ENCODE measurements at places on chromosomes 3 and 15. TPM values are rescaled to one million over a fixed set of nuclear protein-coding genes. Genes with fewer than 3 reads are reported as not detected.

PCSK6 gene
- 0.28 TPM for total RNA-seq

HIGD2B gene
- 0.28 TPM for total RNA-seq

TPM1 gene
- total RNA-seq, result 7.9 TPM

IRAK2 gene
- total RNA-seq, result 1.6 TPM

PTX3 gene
- total RNA-seq, result 0.16 TPM

EPHA3 gene
- total RNA-seq, result not detected

TRIM42 gene
- total RNA-seq, result not detected

SLC25A38 gene
- total RNA-seq, result 44.7 TPM

C3orf52 gene
- total RNA-seq, result 2.7 TPM

UACA gene
- 1.5 TPM for total RNA-seq

RHCG gene
- not detected for total RNA-seq

SUSD5 gene
- total RNA-seq, result not detected

GOLGA6C gene
- not detected for total RNA-seq

TPRG1 gene
- total RNA-seq, result 2.9 TPM

TNFAIP8L3 gene
- not detected for total RNA-seq

TEX55 gene
- total RNA-seq, result not detected

KLF15 gene
- total RNA-seq, result not detected

DZIP3 gene
- total RNA-seq, result 14.5 TPM

RARRES1 gene
- not detected for total RNA-seq

GHSR gene
- total RNA-seq, result not detected

ACSBG1 gene
- total RNA-seq, result 0.05 TPM

SNX22 gene
- total RNA-seq, result 0.14 TPM

PLOD2 gene
- not detected for total RNA-seq

TUSC7 gene
- total RNA-seq, result not detected

VWA5B2 gene
- not detected for total RNA-seq

CHDH gene
- 0.31 TPM for total RNA-seq

ZNF620 gene
- total RNA-seq, result 0.82 TPM

SLC2A2 gene
- total RNA-seq, result not detected

IFT80 gene
- total RNA-seq, result 18.2 TPM

BSN gene
- total RNA-seq, result 0.11 TPM

WDR82 gene
- total RNA-seq, result 114 TPM

DVL3 gene
- total RNA-seq, result 31.7 TPM

CELSR3 gene
- 4.9 TPM for total RNA-seq

CLEC3B gene
- total RNA-seq, result 0.36 TPM

CEP19 gene
- total RNA-seq, result 0.64 TPM

P2RY14 gene
- not detected for total RNA-seq

Measured in CD4-positive, alpha-beta T cell (primary cell).